Astrocyte of the spinal cord (primary cell): ENCODE measurements at places on chromosomes 6 and 20.

GRCh38 chr20:682123-682522, 6.5 kb upstream of the SCRT2 start:
- DNase-seq: no peak

DNA sequence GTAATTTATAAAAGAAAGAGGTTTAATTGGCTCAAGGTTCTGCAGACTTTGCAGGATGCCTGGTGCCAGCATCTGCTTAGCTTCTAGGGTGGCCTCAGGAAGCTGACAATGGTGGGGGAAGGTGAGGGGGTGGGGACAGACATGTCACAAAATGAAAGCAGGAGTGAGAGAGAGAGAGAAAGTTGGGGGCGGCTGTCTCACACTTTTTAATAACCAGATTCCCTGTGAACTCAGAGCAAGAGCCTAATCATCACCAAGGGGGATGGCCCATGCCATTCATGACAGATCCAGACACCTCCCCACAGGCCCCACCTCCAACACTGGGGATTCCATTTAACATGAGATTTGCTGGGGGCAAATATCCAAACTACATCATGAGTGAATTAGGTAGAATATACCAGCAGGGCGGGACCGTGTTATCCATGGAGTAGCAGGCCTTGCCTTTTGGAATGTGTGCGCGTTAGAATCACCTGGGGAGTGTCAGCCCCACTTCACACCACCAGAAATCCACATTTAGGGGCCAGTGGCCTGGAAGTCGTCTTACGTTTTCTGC, 258.8 kb downstream of the CDH4 start:
- DNase-seq: no peak

GRCh38 chr6:69875715-69876114, 9.4 kb downstream of the COL19A1 start:
- no peak for DNase-seq

- no peak for DNase-seq
Measured at GRCh38 chr6:46353528-46353927, 137.7 kb downstream of the RCAN2 start.

- DNase-seq: peak; percentile 72
Measured at GRCh38 chr6:139364302-139364981, 10.0 kb downstream of the CITED2 start.

DNA sequence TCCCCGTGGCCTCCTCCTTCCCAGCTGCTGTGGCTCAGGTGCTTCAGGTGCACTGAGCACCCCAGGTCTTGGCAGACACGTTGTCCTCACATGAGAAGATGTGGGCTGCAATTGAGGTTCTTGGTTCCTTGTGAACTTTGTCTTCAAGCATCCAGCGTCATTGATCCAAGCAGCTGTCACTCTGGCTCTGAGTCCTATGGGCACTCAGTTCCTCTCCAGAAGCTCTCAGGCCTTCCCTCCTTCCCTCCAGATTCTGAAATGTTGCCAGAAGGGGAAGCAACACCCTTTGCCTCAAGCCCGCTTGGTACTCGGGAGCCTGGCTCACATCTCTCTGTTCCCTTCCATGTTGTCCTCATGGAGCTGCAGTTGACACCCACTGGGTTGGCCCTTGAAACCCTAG, 8.4 kb upstream of the MRGBP start:
- DNase-seq: no peak

DNA sequence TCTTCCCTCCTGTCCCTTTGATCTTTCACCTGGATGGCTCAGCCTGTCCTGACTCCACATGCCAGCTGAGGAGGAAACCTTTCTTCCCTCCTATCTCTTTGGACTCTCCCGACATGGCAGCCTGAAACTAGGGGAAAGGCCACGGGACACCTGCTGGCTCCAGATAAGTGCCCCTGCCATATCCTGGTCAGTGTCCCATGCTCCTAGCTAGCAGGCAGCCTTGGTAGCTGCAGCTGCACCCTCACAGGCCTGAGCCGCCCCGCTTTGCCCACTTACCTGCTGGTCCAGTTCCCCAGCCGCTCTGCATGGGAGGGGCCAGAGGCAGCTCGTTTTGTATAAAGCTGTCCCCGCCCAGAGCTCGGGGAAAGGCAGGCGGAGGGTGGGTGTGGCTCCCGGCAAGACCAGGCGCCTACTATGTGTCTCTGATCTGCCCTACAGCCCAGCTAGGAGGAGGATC, 7.4 kb upstream of the SLC52A3 start:
- no peak for DNase-seq

GRCh38 chr20:63911176-63911575, 16.2 kb downstream of the DNAJC5 start:
- peak; percentile 35 for DNase-seq

DNA sequence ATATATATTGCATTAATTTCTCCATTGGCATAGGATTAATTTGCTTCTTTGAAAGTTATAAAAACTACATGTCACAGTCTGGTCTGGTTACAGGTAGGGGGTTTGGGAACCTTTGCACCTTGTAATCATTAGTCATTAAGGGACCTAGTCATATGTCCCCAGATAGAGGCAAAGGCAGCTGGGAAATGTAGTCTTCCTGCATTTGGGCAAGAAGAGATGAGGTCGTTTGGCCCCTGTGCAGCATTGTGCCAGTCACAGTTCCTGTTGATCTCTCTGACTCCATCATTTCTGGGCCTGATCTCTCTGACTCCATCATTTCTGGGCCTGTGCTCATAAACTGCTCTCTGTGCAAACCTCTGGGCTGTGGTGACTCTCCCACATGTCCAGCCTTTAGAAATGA, 73.2 kb downstream of the BCKDHB start:
- no peak for DNase-seq

GRCh38 chr20:50582092-50582491, 71.9 kb downstream of the PTPN1 start:
- DNase-seq: no peak

DNA sequence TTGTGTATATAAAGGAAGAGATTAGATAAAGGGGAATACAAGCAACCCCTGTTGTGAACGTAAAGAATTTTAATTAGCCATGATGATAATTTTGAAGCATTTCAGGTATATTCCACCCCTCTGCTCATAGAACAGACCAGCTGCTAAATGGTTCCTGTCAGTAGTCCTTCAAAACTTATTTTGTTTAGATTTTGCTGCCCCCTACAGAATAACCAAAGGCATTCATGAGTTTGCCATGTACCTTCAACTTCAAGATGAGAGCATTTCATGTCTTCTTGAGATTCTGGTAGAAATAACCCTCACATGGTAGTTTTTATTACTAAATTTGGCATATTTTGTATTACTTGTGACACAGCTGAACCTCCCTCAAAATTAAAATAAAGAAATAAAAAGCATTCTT, 1586.7 kb downstream of the HACE1 start:
- DNase-seq: no peak

- DNase-seq: no peak
Measured at GRCh38 chr6:31775633-31776484, 1.3 kb downstream of the VWA7 start.

GRCh38 chr20:4484379-4484997, 237.2 kb upstream of the PRND start:
- DNase-seq: no peak

GRCh38 chr20:3660262-3661059, 2.7 kb downstream of the GFRA4 start:
- no peak for DNase-seq

GRCh38 chr6:134435814-134436280, 117.9 kb upstream of the SGK1 start:
- DNase-seq: no peak

- DNase-seq: no peak
Measured at GRCh38 chr20:54086507-54087039, 16.2 kb upstream of the BCAS1 start.

DNA sequence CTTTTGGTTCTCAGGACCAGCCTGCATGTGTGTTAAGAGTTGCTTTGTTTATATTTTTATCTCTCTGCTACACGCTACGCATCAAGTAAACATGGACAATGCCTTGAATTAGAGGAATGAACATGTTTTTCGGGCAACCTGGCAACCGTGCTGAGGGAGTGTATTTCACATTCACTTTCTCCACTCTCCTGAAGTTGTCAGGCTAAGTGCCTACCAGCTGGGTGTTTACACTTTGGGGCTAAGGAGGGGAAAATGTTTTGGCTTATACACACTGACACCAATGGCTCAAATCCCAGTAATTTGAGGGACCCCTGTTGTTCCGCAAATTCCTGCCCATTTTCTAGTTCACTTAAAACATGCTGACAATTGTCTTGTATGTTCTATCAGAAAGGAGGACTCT, 141.5 kb upstream of the PDE7B start:
- no peak for DNase-seq

GRCh38 chr6:35919827-35920751, 809 bp downstream of the SRPK1 start:
- DNase-seq: peak; percentile 71

- no peak for DNase-seq
Measured at GRCh38 chr20:62591122-62591468, 51.2 kb upstream of the SLCO4A1 start.

DNA sequence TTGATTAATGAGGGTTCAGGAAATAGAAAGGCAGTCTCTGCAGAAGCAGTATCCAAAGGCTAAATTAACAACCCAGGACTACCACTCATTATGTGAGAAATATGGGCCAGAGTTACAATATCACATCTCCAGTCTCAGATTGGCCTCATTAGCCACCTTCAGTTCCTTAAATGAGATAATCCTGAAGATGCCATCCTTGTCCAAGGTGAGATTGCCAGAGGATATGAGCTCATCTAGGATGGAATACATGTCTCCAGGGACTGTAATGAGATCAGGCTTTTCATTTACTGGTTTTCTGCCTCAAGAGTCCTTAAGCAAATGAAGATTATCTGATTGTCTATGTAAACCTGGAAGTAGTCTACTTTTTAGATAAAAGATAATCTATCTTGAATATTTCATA, 196.3 kb downstream of the FUT9 start:
- DNase-seq: no peak

DNA sequence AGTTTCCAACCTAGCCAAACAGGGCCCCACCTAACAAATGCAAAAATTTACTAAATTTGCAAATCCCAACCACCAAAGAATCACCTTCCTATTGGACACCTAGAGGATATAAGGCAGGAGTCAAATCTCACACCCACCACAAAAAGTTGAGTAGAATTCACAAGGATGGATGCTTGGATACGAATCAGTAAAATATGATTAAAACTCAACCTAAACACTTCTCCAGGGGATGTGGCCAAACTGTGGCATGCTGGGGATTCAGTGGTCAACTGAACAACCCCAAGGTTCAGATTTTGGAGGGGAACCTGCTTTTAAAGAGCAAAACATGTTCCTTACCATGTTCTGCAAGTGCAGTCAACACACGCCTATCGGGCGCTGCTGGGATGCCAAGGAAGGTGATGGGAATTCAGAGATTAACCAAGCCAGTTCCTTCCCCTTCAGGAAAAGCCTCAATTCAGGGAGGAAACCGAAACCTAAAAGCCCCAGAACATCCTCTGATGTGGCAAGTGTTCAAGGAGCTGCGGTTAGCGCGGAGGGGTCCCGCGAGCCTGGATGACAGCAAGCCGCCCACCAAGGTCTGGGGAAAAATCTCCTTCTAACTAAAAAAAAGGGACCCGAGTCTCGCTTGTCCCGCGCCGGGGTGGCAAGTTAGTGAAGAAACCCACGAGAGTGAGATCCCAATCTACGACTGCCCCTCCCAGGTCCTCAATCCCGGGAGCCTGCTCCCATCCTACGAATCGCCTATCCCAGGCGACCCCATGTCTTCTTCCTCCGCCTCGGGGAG, 902 bp downstream of the SAMHD1 start:
- no peak for DNase-seq

GRCh38 chr6:53154794-53155193, 6.2 kb upstream of the GCM1 start:
- DNase-seq: no peak

DNA sequence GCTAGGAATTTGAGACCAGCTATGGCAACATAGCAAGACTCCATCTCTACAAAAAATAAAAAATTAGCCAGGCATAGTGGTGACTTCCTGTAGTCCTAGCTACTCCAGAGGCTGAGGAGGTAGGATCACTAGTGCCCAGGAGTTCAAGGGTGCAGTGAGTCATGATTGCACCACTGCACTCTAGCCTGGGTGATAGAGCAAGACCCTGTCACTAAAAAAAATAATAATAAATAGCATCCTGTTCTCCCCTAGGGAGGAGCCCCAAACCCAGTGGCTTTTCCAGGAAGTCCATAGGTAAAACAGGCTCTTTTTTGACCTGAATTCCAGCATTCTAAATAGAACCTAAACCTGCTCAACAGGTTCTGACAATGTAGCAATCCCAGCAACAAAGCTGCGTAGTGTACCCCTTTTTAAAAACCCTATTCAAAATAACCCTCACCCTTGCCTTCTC, 192.0 kb downstream of the ALDH8A1 start:
- no peak for DNase-seq

DNA sequence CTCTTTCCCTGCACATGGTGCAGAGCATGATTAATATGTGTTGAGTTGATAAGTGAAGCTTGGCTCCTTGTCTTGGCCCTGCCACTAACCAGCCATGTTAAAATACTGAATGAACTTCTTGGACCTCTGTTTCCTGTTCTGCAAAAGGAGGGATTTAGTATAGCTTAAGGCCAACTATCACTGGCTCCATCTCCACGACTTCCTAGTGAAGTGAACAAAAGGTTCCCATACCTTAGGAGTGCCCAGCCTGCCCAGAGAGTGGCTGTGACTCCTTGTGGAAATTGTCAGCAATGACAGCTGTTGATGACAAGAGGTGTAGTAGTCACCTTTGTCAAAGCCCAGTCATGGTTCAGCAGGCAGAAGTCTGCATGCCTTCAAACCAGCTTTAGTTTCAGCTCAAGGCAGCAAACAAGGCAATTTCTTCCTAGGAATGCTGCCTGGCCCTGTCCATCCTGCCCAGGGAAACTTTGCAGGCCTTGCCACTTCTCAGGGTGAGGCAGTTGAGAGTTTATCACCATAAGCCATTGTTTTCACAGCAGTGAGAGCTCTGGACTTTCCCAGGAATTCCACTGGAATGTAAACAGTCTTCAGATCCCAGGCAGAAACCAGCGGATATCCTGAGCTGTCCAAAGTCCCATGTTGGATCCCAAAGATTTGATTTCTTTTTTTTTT, 169.7 kb upstream of the TNFAIP3 start:
- peak; percentile 42 for DNase-seq

DNA sequence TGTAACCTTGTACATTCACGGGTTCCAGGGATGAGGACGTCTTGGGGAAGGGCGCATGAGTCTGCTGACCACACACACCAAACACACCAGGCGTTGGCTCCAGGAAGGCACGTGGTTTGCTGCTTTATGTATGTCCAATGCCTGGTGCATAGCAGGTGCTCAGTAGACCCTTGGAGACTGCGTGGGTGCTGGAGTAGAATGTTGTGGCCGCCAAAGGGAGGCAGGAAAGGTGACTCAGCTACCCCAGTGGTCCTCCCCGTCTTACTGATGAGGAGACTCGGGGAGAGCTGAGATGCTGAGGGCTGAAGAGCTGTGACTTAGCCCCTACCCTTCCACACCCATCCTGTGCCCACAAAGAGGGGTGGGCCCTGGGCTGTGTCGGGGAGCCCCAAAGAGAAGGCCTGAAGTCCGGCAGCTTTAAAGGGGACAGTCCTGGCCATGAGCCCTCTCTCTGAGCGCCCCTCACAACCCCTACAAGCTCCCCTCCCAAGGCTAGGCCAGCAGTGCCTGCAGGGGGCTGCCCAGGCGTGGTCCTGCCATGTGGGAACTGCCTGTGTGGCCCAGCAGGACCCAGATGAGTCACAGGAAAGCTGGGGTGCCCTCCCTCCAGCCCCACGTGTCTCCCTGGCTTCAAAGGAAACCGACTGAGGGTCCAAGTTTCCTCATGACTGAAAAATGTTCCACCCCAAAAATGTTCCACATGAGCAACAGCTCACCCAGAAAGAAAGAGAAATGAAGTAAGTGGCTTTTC, 28.0 kb upstream of the PTGIS start:
- DNase-seq: peak; percentile 81

- DNase-seq: no peak
Measured at GRCh38 chr6:47439348-47439668, 38.3 kb upstream of the CD2AP start.

- no peak for DNase-seq
Measured at GRCh38 chr20:740162-740561, 28.1 kb downstream of the SLC52A3 start.
